ENCODE measurements at places on chromosomes 2 and 18. TPM values are rescaled to one million over a fixed set of nuclear protein-coding genes. Genes with fewer than 3 reads are reported as not detected.

ELP2 gene
- 110 TPM for total RNA-seq

RGPD3 gene
- total RNA-seq = 0.57 TPM

SERPINB11 gene
- total RNA-seq = not detected

ADD2 gene
- total RNA-seq = 6.6 TPM

LIPG gene
- 8.4 TPM for total RNA-seq

ATOH8 gene
- total RNA-seq = 4.6 TPM

CROCC2 gene
- not detected for total RNA-seq

CRYGD gene
- total RNA-seq = not detected

NLRC4 gene
- total RNA-seq = not detected

DNAJB2 gene
- total RNA-seq = 24.4 TPM

SUMO1 gene
- 166 TPM for total RNA-seq

ACMSD gene
- total RNA-seq = not detected

POTEE gene
- 0.09 TPM for total RNA-seq
